ENCODE measurements at places on chromosomes 11 and 22.

GRCh38 chr22:23072077-23072910 is 2.0 kb downstream of the GNAZ start:
- no peak for DNase-seq

DNA sequence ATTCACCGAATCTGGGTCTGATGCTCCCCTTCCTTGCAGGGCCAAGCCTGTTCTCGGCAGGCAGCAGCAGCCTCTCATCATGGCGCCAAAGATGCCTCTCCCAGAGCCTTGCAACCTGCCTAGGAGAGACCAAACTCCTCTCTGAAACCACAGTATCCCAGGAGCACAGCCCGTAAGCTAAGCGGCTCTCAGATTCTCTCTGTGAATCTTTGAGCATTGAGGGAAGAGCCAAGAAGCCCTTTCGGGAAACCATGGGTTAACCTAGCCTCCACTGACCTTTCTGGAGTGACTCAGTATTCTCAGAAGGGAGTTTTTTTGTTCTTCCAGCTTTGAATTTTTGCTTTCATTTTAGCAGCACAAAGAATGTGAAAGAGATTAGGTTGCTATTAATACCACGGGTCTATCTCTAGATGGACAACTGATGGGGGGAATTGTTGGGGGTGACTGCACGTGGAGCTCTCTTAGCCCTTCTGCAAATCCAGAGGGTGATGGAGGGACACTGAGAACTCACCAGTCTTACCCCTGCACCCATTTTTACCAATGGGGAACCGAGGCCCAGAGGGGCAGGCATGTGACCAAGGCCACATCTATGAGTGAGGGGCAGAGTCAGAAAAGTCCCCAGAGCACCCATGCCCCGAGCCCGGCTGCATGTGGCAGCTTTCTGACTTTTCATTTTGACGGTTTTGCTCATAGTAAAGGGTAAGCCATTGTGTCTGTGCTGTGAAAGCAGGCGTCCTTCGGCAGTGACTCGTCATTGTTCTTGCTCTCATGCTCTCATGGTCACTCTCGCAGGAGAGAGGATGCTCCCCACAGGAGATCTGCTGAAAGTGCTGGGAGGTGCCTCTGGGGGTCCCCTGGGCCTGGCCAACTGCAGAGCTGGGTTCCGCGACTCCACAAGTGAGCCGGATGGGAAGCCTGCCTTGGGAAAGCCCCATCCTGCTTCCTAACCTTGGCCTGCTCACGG is 36.0 kb downstream of the IRAG1 start:
- no peak for DNase-seq

DNA sequence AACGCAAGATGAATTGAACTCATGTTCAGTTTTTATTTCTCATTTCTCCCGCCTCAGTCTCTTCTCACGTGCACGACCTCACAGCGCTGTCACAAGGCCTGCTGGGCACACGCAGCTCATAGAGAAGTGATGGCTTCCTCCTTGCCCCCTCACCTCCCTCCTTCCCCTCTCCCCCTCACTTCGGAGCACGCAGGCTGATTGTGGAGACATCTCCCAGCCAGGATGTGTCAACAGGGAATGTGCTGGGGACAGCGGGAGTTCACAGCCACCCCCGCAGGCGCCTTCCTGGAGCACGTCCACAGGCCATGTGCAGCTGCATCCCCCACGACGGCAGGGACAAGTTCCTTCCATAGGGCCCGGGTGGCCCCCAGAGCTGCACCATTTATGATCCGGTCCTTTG is 29.1 kb upstream of the KRTAP5-6 start:
- DNase-seq, result no peak

DNA sequence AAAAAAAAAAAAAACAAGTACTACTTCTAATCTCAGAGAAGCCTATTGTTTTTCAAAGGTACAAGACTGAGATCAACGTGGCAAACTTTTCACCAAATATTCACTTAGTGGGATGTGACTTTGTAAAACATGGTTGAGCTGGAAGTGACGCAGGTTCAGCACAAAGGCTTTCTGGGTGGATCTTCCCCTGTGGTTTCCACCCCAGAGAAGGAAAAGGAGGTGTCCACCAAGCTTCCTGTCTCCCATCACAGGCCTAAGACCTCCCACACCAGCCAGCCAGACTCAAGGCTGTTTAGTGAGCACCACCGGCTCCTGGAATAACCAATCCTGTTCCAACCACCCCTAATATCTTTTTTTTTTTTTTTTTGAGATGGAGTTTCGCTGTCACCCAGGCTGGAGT is 5.7 kb downstream of the TMEM184B start:
- no peak for DNase-seq

Measured in NCI-H1930 (cell line).